ENCODE measurements at places on chromosomes 2 and 18. TPM values are rescaled to one million over a fixed set of nuclear protein-coding genes. Genes with fewer than 3 reads are reported as not detected.

The REG1A gene
- polyA plus RNA-seq: 810 TPM

The SGPP2 gene
- polyA plus RNA-seq: 19.1 TPM

The CABLES1 gene
- 9.1 TPM for polyA plus RNA-seq

The VIL1 gene
- polyA plus RNA-seq: 280 TPM

The SLC23A3 gene
- polyA plus RNA-seq: 11.1 TPM

The GPR39 gene
- 12.6 TPM for polyA plus RNA-seq

The OSBPL1A gene
- 36.7 TPM for polyA plus RNA-seq

The CRYGD gene
- not detected for polyA plus RNA-seq

Measured in small intestine (tissue), 16 donors.